Smooth muscle cell of the brain vasculature (primary cell): ENCODE measurements at places on chromosomes 3 and 15.

DNA sequence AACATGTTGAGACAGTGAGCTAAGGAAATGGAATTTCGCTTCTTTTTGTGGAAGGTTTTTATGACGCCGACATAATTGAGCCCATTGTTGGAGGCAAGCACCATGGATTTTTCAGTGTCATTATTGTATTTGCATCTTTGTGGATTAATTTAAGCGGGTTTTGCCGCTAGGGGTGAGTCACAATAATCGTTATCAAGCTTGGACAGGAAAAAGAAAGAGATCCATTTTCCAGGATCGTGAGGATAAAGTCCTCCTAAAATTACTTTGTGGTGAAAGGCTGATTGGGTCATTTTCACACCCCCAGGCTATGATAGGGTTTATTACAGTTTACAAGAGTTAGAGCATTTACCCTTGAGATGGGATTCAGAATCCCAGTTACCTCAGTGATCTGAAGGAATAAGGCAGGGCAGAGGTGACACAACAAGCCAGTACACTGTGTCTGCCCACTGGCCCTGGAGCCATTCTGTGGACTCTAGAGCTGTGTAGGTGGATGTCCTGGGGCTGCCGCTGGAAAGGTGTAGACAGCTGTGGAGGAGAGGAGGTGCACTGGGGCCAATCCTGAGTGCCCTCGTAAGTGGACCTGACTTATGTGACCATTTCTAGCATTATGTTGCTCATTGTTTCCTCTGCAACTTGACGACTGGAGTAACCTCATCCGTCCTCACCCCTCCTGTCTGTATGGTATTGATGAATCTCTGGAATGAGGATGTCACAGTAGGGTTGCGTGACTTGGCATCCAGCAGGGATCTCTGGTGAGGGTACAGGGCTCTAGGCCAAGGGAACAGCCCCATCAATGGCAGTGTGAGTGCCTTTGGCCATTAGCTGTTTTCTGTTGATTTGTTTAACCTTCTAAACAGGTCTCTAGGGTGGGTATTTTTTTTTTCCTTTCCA is 370.1 kb downstream of the LRTM1 start:
- no peak for DNase-seq

- peak; percentile 92 for DNase-seq
These were observed 224.1 kb upstream of the TPRG1 start for GRCh38 chr3:188947401-188948280.

- no peak for DNase-seq
These were observed 24.3 kb downstream of the NFKBIZ start for GRCh38 chr3:101873619-101874018.

GRCh38 chr3:151101270-151101969 is 16.0 kb downstream of the MED12L start:
- DNase-seq = no peak

DNA sequence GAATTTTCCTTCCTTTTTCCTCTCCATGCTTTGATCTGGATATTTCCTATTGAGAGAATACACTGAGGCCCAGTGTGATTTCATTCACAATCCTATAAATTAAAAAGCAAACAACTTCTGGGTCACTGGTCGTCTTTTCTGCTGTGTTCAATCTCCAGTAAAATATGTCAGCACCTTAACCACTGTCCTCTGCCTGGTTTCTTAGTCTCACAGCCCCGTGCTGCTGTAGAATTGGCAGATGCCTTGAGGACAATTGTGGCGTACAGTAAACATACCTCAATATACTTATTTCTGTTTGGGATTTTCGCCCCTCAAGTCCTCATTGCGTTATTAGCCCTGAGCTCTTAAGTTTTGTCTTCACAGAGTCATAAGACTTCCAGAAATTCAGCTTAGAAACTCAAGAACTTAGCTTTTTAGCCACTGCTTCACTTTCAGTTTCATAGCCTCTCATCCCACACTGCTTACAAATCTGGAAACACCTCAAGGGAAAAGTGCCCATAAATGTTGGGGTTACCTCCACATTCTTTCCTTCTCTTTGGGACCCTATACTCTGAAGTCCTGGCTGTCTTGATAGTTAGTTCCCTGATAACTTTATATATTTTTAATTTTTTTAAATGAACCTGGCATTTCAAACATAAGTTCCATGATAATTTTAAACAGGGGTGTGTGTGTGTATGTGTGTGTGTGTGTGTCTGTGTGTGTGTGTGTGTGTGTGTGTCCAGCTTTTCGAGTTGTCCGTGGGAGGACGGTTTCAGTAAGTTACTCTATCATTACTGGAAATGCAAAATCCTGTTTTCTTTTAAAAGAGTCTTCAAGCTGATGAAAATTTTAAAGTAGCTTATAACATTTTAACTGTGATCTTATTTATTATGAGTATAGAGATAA is 238.4 kb upstream of the CTDSPL start:
- DNase-seq = no peak

DNA sequence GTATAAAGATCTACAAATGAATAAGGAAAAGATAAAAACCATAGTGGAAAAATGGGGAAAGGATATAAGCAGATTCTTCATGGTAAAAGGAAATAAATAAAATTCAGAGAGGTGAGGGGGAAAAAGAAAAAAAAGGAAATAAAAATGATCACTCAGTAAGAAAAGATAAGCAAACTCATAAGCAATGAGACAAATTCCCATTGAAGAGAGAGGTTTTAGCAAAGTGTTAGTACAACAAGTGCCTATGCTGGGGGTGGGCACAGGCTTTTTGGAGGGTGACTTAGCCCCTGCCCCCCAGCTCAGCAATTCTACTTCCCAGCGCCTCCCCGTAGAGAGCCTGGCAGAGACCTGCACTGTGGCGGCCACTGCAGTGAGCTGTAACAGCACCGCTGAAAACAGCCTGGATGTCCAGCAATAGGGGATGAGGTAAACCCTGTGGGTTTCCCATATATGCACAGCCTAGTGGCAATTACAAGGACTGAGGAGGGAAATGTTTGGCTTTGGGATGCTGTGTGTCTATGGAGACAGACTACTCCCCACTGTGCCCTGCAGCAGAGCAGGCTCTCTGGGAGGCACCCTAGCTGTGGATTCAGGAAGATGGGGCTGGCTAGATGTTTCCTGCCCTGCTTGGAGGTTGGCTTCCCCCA is 23.7 kb upstream of the SFMBT1 start:
- DNase-seq = no peak

GRCh38 chr3:58222161-58222724 is 11.5 kb upstream of the DNASE1L3 start:
- DNase-seq = no peak

DNA sequence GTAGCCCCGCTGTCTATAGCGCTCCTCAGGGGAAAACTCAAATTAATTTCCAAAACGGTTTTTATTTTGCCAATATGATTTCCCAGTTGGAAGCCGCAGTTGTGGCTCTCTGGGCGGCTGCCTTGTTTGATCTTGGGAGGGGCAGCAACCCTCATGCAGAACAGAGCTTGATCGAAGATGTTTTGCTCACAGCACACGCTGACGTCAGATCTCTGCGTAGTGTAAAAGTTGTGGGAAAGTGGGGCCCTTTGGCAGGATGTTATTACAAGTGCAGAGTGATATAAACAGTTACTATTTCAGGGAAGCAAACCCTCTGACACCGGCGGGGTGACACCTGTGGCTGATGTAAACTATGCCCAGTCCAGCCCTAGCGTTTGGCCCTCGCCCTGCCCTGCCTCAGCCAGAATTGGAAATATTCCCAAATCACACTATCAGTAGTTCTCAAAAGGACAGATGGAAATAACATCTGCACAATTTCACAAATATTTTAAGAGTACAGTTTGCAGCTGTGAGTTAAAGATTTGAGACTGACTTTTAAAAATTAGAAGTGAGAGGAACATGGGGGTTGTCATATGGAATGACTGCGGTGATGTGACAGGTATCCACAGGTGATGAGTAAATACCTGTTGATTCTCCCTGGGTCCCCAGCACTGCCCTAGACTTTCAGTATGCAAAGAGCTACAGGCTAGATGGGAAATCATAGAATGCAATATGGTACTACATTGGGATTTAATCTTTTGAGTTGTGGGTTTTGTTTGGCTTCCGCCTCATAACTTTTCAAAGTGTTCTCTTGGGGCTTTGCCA is 1.7 kb downstream of the SYNM start:
- no peak for DNase-seq

DNA sequence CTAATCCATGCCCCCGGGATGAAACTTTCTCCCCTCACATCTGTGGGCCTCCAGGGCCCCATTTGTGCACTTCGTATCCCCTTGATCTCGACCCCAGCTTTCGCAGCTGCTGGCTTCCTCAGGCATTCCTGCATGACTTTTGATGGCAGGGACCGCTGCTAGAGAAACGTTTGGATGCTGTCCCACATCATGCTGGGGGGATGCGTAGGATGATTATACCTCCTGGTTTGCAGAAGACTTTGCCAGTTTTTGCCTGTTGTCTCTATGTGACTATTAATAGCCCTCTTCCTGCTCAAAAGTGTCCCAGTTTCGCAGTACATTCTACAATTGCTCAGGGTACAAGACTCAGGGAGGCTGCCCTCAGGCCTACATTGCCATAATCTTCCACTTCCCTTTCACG is 10.4 kb upstream of the KCNAB1 start:
- no peak for DNase-seq

- DNase-seq = no peak
These were observed 82.8 kb downstream of the DUT start for GRCh38 chr15:48414015-48414414.

DNA sequence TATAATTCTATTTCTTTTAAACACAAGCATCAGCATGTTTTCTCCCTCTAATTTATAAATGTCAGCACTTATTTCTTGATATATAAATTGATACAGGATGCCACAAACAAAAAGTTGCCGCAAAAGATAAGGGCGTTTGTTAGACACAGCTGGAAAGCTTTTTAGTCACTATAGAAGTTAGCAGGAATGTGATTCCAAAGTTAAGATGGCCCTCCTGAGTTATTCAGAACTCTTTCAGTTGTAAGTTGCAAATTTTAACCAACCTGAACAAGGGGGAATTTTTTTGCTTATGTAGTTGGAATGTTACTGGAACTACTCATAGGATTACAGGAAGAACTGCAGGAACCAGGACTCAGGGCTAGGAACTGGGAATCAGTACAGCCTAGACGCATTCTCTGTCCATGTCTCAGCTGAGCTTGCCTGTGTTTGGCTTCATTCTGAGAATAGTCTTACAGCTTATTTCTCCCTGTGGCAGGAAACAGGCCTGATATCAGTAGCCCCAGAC is 166.3 kb downstream of the VGLL4 start:
- DNase-seq = no peak

DNA sequence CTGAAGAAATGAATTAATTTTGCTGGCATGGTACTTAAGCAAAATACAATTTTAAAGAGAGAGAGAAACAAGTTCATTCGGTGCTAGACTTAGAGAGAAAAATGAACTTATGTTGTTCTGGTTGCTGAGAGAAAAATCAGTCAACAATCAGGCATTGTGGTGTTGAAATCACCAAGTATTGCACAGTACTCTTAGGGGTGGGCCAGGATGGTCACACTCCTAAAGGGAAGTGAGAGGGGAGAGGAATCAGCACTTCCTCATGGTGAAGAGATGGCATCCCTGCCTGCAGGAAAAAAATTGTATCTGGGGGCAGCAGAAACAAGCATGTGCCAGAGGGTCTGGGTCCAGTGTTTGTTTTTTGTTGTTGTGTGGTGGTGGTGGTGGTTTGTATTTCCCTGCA is 7.0 kb upstream of the DMXL2 start:
- DNase-seq = no peak

- peak; percentile 57 for DNase-seq
These were observed 377.1 kb upstream of the TPM1 start for GRCh38 chr15:62665449-62665848.

- DNase-seq = no peak
These were observed 78.0 kb downstream of the SUCLG2 start for GRCh38 chr3:67576441-67576840.

- no peak for DNase-seq
These were observed 22.2 kb upstream of the CMTM8 start for GRCh38 chr3:32216172-32216783.
